GM04503 (cell line): ENCODE measurements at places on chromosomes 13 and 19.

- DNase-seq: no peak
These were observed 41.0 kb downstream of the POU4F1 start for GRCh38 chr13:78562237-78562889.

DNA sequence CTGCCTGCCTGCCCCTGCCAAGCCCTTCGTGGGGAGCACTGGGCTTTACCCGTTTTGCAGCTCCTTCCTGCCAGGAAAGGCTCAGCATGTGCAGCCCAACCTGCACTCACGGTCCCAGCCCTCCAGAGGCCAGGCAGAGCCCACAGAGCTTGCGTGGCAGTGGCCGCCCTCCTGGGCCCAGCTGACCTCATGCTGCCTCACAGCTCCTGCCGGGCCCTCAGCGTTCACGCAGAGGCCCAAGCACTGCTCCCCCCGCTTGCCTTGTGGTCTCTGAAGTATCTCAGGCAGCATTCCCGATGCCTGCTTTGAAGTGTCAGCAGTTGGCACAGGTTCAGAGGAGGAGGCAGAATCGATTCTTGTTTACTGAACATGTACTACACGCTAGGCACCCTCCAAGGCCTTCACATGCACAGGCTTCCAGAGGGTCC lies 32.5 kb downstream of the CAPN12 start:
- peak; percentile 69 for DNase-seq

- no peak for DNase-seq
These were observed 89.2 kb downstream of the RGCC start for GRCh38 chr13:41546372-41547190.

- peak; percentile 18 for DNase-seq
These were observed 13.3 kb upstream of the CACNG6 start for GRCh38 chr19:53977991-53978731.

- DNase-seq: no peak
These were observed 6.2 kb downstream of the TEX29 start for GRCh38 chr13:111326621-111326965.

DNA sequence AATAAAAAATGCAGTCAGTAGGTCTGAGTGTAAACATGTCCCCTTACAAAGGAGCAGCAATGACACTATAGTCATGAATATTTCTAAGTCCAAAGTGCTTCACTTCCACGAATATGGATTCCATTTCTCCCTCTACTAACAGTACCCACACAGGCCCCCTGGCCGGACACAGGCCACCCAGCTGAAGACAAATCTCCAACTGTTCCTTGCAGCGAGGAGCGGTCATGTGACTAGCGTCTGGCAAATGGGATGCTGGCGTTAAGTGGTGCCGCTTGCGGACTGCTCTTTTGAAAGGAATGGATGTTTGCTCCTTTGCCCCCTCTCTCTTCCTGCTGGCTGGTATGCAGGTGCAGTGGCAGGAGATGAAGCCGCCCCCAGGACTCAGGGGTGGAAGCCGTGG lies 16.2 kb downstream of the PPP1R12C start:
- DNase-seq: no peak

DNA sequence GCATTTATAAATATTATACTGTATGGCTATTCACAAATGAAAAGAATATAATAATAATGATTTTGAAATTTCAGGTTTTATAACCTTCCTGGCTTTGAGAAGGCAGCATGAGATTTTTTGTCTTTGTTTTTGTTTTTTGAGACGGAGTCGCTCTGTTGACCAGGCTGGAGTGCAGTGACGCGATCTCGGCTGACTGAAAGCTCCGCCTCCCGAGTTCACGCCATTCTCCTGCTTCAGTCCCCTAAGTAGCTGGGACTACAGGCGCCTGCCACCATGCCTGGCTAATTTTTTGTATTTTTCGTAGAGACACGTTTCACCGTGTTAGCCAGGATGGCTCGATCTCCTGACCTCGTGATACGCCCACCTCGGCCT lies 64.1 kb downstream of the ZNF429 start:
- DNase-seq: no peak

DNA sequence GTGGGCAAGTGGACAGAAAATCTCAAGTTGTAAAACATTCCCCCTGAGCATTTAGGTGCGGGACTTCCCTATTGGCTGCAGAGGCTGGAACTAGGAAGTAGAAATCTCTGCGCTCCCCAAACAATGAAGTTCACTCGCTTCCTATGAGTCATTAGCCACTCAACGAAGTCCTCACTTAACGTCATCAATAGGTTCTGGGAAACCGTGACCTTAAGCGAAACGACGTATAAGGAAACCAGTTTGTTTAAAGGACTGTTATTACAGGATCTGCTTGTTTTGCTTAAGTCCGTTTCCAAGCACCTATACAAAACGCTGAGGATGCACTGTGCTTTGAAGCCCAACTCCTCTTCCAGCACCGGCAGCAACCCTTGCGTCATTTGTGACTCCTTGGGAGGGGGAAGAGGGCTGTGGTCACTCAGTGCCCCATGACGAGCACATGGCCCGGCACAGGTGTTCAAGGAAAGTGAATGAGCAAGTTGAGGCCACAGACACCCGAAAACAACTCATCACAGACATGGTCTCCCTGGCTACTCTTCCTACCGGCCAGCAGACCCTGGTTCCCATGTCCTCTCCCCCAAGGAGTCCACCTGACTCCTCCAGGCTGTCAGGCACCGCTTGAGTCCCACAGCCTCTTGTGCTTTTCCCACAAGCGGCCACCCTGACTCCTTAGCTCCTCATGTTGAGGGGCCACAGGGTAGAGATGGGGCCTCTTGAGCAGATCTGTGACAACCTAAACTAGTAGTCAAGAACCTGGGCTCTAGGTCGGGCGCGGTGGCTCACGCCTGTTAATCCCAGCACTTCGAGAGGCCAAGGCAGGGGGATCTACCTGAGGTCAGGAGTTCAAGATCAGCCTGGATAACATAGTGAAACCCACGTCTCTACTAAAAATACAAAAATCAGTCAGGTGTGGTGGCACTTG lies 4.8 kb downstream of the RPS16 start:
- no peak for DNase-seq

GRCh38 chr19:31545777-31546176 lies 196.5 kb upstream of the TSHZ3 start:
- no peak for DNase-seq

DNA sequence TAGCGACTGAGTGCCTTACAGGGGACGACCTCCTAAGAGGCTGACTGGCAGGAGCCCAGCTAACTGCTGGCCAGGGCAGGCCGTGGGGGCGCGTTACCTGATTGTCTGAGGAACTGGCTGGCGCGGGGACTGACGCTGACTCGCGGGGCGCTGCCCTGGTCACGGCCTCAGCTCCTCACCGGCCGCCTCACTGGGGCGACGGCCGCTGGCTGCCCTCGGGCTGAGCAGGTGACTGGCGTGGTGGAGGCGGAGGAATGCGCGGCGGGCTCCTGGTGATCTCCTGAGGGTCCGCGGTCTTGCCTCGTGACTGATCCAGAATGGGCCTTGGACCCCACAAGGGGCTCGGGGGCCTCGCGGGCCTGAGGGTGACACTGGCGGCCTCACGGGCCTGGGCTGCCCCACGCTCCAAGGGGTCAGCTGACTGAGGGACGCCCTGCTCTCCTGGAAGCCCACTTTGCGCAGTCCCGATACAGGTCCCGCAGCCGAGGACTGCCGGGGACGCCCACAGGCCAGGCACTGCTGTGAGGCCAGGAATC lies 39.3 kb downstream of the SIGLEC7 start:
- DNase-seq: no peak

GRCh38 chr19:4278419-4279266 lies at the start of gene SHD:
TSS of gene SHD (plus strand) at chr19:4279266. CDS start at chr19:4280064, 798 bp downstream.
- DNase-seq: no peak

GRCh38 chr19:11323601-11324078 lies 15.8 kb downstream of the RAB3D start:
- no peak for DNase-seq

DNA sequence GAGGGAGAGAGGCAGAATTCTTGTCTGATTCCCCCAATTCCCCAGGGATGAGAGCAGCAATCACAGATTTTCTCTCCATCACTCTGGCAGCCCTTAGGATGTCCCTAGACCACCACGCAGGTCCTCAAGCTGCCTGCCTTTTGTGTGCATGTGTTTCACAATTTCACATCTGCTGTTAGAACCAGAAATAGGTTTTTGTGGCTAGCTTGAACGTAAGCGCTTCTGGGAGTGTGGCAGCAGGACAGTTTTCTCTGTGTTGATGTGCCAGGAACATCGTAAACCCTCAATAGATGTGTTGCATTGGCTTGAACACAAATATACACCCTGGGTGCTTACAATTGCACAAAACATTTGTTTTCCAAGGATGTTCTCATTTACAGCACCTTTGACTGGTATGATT lies 78.8 kb upstream of the TMTC4 start:
- no peak for DNase-seq

DNA sequence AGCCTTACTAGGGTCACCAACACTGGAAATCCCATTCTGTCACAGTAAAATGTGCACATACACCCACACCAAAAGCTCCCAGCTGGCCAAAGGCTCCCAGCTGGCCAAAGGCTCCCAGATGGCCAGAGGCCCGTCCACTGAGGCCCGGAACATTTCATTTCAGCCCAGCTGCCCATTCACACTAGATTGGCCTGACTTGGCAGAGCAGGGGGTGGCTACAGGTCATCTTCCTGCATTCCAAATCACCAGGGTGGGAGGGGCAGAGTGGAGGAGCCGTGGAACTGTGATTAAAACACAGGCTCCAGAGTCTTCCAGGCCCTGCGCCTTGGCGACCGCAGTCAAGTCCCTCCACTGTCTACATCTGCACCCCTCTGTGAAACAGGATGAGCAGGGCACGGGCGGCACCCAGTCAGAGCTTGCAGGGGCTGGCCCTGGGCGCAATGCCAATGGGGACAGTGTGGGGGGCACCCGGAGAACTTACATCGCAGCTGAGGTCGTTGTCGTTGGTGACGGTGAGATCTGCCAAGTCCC lies 10.1 kb upstream of the PRKD2 start:
- no peak for DNase-seq

DNA sequence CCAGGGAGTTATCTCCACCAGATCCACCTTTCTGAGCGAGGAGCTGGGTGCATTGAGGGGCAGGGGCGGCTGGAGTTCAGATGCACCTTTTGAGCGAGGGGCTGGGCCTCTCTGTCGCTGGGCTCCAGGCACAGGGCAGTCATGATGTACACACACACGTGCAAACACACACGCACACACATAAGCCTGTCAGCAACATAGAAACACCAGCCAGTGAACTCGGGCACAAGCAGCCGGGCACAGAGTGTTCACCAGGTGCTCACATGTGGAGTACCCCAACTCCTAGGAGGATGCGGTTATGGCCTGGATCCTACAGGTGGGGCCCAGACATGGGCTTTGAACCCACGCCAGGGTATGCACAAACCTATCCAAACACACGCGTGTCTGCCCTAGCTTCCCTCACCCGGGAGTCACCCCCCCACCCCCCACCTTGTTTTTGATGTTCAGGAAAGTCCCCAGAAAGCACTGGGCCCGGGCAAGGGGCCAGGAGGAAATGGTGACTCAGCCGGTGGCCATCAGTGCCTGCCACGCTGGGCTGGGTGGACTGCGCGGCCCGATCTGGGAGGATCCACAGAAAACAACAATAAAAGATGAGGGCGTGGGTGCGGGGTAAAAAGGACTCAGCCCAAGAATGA lies 13.3 kb downstream of the ARRDC2 start:
- peak; percentile 47 for DNase-seq

DNA sequence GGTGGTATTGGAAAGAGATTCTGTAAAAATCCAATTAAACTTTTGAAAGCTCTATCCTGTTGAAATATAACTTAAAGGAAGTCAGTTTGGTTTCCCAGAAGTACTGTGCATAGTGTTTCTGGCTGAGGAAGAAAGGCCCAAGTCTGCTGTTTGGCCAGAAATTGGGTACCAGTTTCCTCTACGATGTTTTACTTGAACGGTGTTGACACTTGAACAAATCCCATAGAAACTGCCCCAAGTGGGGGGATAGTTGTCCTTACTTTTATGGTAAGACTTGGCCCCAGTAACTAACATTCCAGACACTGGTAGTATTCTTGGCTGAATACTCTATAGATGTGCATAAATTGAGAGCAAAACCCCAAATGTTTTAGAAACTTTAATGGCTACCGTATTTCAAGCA lies 14.2 kb downstream of the KLF5 start:
- DNase-seq: no peak

GRCh38 chr19:53333463-53334449 lies at the start of gene ZNF845:
TSS of gene ZNF845 (plus strand) at chr19:53333749. CDS start at chr19:53341308, 7,559 bp downstream.
- DNase-seq: peak; percentile 59

GRCh38 chr19:42657556-42657955 lies 62.8 kb upstream of the CEACAM8 start:
- no peak for DNase-seq

GRCh38 chr19:42226886-42227285 lies 6.8 kb downstream of the ZNF526 start:
- DNase-seq: no peak

DNA sequence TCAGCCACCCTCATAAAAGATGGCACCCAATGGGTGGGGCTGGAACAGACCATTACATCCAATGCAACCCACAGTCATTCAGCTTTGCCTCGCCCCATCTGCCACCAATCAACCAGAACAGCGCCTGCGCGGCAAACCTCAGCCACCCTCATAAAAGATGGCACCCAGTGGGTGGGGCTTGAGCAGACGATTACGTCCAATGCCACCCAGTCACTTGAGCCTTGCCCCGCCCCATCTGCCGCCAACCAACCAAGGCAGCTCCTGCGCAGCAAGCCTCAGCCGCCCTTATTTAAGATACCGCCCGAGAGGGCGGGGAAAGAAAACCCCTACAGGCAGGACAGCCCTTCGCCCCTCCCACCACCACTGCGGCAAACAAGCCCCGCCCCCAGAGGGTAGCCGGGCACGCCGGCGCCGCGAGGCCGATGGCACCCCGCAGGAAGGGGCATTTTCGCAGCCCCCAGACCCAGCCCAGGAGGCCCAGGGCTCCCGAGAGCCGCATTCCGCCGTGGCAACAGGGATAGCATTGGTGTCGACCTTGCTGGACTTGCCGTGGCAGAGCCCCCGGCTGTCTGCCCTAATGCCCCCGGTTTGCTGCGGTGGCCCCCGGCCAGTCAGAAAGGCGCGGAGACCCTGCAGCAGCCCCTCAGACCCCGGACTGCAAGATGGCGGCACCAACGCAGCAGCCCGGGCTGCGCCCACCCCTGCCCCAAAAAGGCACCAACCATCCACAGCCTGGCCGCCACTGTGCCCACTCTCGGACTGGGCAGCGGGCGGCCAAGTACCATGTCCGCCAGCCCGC lies 675 bp downstream of the PEG3 start:
- no peak for DNase-seq

- DNase-seq: no peak
These were observed 1247.2 kb upstream of the PRR20A start for GRCh38 chr13:55893540-55893939.

DNA sequence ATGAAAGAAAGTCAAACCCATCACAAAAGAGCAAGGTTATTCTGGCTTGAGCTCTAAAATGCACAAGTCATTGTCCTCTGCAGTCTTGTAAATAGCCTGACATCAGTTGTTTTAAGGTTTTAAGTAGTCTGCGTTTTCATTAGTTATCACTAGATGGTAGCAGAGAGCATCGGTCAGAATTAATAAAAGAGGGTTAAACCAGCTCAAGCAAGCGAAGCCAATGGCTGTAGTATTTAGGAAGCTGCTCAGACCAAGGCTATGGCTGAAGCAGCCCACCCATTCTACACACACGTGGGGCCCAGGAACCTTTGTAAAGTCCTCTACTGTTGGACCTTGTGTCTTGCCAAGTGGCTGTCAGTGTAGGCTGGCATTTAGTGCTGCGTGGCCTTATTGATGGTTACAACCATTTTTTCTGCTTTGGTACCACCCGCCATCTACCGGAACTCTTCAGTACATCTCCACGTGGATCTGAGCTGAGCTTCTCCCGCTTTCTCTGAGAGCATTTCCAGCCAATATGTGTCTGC lies 13.3 kb upstream of the ZNF57 start:
- peak; percentile 36 for DNase-seq
